ENCODE measurements at places on chromosomes 6 and 20.

DNA sequence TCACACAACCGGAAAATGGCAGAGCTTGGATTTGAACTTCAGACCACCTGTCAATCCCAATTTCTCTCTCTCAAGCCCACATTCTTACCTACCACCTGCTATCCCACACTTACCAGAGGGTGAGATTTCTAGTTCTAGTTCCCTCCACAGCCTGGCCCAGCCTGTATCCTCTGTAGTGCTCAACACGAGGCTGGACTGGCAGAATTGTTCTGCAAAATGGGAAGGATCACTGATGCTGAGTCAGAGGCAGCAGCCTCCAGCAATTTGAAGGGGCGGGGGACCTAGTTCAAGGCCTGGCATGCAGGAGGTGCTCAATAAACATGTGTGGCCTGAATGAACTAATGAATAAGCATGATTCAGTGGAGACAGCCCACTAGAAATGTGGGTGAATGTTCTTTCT lies 53.6 kb upstream of the TTPAL start:
- no peak for DNase-seq

- peak; percentile 16 for DNase-seq
These were observed at the start of gene HLA-DOA for GRCh38 chr6:33008944-33009861. HLA-DOA (minus strand) TSS chr6:33009591.

- DNase-seq = no peak
These were observed 64.5 kb upstream of the KIF16B start for GRCh38 chr20:16637797-16638196.

GRCh38 chr20:49915118-49915379 lies 280 bp downstream of the SPATA2 start:
- DNase-seq = no peak
